Aorta (tissue), 5 donors: ENCODE measurements at places on chromosomes 13 and 19. TPM values are rescaled to one million over a fixed set of nuclear protein-coding genes. Genes with fewer than 3 reads are reported as not detected.

DNA sequence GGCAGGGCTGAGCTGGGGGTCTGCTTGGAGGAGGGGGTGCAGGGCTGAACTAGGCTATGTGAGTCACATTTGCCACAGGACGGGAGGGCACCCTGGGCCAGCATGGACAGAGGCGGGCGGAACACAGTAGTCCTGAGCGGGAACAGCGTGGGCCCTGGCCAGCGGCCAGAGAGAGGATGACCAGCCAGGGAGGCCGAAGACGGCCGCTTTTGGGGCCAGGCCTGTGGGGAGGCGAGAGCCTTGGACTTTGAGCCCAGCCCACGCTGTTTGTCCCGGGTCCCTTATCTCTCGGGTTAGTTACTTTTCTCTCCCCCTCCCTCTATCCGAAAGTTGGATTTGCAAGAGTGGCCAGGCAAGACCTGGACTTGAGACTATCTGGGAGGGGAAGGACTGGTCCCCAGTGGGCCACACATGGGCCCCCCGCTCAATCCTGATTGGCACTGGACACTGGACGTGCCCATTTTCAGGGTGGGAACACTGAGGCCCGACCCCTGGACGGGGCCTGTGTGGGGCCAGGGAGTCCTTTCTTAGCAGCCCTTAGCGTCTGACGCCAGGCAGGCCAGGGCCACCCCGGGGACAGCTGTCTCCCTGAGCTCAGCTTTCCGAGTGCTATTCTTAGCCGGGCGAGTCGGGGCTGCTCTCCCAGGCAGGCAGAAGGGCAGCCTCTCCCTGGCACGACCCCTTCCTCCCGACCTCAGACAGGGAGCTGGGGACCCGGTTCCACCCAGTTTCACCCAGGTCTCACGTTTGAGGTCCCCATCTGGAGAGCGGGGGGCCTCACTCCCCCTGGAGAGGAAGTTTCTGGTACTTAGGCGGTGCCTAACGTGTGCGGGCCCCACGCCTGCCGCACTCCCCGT, 833 bp downstream of the GAMT start:
- DNase-seq: peak; percentile 89

GRCh38 chr13:98447881-98448641, 128.8 kb downstream of the STK24 start:
- DNase-seq: no peak

- no peak for DNase-seq
Observed at GRCh38 chr19:3477506-3477905, 2.8 kb downstream of the SMIM24 start.

DNA sequence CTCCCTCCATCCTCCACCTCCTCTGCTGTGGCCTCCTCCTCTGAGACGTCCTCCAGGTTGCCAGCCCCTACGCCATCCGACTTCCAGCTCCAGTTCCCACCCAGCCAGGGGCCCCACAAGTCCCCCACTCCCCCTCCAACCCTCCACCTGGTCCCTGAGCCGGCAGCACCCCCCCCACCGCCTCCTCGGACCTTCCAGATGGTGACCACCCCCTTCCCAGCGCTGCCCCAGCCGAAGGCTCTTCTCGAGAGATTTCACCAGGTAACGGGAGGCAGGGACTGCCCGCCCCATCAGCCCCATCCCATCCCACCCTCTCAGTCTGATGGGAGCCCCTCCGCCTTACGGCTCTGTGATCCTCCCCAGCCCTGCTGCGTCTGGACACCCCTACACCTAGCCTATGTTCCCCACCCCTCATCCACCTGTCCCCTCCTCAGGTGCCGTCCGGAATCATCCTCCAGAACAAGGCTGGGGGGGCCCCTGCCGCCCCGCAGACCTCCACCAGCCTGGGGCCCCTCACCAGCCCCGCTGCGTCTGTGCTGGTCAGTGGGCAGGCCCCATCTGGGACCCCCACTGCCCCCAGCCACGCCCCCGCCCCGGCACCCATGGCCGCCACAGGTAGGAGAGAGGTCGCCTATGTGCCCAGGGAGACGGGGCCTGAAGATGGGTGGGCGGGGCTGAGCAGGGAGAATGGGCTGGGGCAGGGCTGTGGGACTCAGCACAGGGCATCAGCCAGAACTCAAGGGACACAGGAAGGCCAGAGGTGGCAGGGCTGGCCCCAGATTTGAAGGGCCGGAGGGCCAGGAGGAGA, 18.6 kb upstream of the EHD2 start:
- no peak for DNase-seq

DNA sequence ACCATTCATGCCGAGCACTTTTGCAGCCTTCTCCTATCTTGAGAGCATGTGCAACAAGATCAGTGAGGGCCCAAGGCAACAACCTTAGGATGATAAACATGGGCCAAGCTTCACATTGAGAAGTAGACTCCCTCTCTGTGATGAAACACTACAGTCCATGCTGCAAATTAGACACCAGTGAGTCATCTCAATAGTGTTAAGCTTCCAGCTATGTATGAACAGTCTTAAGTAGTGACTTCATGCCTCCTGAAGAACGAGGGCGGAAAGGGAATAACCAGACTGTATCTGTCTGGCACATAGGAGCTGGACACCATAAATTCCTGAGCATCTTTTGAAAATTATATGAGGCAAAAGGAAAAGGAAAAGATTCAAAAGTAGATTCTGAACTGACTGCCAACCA, 309.9 kb upstream of the SLITRK1 start:
- no peak for DNase-seq

DNA sequence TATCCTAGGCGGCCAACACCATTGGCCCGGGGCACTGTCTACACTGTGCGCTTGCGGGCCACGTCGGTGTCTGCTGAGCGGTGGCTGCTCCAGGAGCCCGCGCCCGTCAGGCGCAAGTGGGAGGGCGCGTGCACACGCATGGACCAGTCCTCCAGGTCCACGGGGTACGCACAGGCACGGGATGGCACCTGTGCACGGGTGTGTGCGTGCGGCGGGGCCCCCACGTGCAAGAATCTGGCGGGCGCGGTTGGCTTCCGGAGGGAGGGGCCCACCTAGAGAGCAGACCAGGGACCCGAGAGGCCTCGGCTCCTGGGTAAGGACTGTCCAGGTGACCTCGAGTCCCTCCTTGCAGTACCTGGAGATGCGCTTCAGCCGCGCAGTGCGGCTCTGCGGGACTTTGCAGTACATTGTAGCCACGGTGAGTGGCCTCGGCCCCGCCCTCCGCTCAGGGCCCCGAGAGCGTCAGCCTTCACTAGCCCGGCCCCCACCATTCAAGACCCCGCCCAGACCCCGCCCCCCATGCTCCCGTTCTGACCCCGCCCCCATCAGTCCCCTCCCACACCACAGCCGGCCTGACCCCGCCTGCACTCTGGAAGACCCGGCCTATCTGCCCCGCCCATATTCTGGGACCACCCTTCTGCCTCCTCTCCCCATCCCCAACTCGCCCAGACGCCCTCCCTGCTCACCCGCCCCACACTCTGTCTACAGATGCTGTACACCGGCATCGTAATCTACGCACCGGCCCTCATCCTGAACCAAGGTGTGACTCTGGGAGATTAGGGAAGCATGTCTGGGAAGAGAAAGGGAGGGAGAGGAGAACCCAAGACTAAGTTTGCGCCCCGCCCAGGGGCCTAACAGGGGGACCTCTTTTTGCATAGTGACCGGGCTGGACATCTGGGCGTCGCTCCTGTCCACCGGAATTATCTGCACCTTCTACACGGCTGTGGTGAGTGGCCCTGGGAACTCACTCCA, 2.3 kb downstream of the SLC5A5 start:
- DNase-seq: no peak

DNA sequence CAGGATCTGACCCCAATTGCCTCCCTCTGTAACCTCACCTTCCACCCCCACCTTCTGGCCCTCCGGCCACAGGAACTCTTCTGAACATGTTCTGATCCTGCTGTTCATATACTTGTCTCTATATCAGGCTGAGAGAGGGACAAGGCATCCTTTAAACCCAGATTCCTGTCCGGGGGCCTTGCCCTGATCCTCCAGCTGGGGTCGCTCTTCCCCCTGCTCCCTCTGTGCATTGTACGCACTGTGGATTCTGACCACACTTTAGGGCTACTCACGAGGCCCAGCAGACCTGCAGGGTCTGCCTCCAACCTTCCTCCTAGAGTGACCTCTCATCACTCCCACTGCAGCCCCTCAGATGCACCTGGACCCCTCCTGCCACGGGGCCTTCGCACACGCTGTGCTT, 269.3 kb downstream of the UQCRFS1 start:
- no peak for DNase-seq

- DNase-seq: no peak
Observed at GRCh38 chr13:72868229-72868628, 86.3 kb downstream of the PIBF1 start.

GRCh38 chr19:49924004-49924880, 4.8 kb upstream of the ATF5 start:
- DNase-seq: no peak

- no peak for DNase-seq
Observed at GRCh38 chr13:100131863-100132574, 43.1 kb downstream of the PCCA start.

GRCh38 chr13:83975655-83976165, 93.4 kb upstream of the SLITRK1 start:
- DNase-seq: no peak

DNA sequence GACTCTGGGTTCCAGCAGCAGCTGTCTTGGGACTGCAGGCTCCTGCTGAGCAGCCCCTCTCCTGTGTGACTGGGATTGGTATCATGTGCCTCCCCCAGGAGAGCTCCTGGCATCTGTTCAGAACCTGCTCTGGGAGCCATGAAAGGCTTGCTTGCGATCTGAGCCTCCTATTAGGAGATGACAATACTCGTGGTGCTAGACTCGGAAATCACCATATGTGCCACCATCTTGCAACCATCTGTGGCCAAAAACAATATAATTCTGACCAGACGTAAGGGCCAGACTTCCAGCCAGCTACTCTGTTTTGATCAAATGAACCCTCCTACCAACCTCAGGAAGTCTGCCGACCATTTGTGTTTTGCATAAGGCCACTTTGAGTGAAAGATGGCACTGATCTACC, 484.7 kb downstream of the IRS2 start:
- no peak for DNase-seq

- no peak for DNase-seq
Observed at GRCh38 chr19:610801-611480, 21.3 kb downstream of the HCN2 start.

GRCh38 chr13:76635232-76636230, 250.7 kb downstream of the KCTD12 start:
- no peak for DNase-seq

GRCh38 chr13:71244161-71244560, 622.8 kb downstream of the DACH1 start:
- no peak for DNase-seq

- no peak for DNase-seq
Observed at GRCh38 chr19:52140032-52140710, 433 bp upstream of the ZNF616 start.

The ZNF101 gene
- 13.3 TPM for total RNA-seq

The SLC10A2 gene
- total RNA-seq: not detected

The CYP2B6 gene
- not detected for total RNA-seq

The PPM1N gene
- total RNA-seq: 0.88 TPM

The PSG6 gene
- not detected for total RNA-seq

The PSG2 gene
- total RNA-seq: not detected

The AP1M2 gene
- total RNA-seq: not detected

The C1QTNF9B gene
- not detected for total RNA-seq

The SLC5A5 gene
- total RNA-seq: not detected
